Temporal lobe (tissue), 4 donors: ENCODE measurements at places on chromosomes 6 and 20. TPM values are rescaled to one million over a fixed set of nuclear protein-coding genes. Genes with fewer than 3 reads are reported as not detected.

BTNL2 gene
- total RNA-seq, result not detected

HLA-DOB gene
- total RNA-seq, result not detected

SCUBE3 gene
- 1.7 TPM for total RNA-seq

DNAAF9 gene
- 36.9 TPM for total RNA-seq

GJE1 gene
- total RNA-seq, result not detected

CST11 gene
- not detected for total RNA-seq

DUSP15 gene
- total RNA-seq, result 4.4 TPM

NTSR1 gene
- total RNA-seq, result 5.7 TPM

LTB gene
- not detected for total RNA-seq

TSPO2 gene
- not detected for total RNA-seq

SLC22A7 gene
- 0.25 TPM for total RNA-seq

TFAP2A gene
- 0.25 TPM for total RNA-seq

RHAG gene
- 0.49 TPM for total RNA-seq
